ENCODE measurements at places on chromosomes 2 and 18. TPM values are rescaled to one million over a fixed set of nuclear protein-coding genes. Genes with fewer than 3 reads are reported as not detected.
A peak's percentile ranks its signal among the peaks of the same experiment; 100 is the strongest.

DNA sequence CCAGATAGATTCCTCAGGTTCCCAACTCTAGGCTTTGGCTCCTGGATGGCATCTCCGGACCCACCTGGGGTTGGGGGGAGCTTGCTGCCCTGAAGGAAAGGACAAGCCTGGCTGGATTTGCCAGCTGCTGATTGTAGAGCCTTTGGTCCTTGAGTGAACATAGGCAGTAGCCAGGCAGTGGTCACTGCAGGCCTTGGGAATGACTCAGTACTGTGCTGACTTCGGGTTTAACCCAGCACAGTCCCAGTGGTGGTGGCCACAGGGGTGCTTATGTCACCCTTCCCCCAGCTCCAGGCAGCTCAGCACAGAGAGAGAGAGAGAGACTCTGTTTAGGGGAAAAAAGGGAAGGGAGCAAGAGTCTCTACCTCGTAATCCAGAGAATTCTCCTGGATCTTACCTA is 27.7 kb upstream of the ACTR2 start:
- DNase-seq, result peak; percentile 76

GRCh38 chr2:190533968-190534309 is 583 bp downstream of the NEMP2 start:
- DNase-seq, result no peak

DNA sequence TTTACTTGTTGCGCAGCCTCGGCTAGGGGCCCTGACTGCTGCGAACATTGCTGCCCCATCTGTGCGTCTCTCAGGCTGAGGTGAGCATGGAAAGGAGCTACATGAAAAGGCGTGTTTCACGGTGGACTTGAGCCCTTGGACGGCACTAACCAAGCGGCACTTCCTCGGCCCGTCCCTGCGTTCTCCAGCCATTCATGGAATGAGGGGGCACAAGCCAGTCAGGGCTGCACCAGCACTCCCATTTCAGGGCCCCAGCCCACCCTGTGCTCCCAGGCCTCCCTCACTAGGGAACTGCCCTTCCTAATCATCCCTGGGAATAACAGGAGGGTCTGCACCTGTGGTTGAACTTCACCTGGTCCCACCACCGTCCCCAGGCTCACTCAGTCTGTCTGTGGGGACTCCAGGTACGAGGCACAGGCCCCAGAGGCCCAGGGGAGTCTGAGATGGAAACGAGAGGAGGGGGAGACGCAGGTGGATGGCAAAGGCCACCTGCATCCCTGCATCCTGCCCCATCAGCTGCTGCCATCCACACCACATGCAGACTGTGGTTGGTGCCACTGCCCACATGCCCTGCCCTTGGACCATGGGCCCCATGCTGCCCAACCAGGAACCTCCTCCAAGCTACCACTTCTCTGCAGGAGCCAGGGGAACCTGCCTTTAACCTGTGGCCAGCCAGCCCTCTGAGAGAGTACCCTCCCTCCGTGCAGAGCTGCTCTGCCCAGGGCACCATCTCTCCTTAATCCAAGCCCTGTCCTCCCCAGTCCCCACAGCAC is 99.7 kb downstream of the EIPR1 start:
- DNase-seq, result no peak

- DNase-seq, result no peak
Observed at GRCh38 chr2:197915548-197916265, 111.3 kb downstream of the PLCL1 start.

GRCh38 chr2:11896386-11896785 is 150.0 kb downstream of the LPIN1 start:
- DNase-seq, result no peak

DNA sequence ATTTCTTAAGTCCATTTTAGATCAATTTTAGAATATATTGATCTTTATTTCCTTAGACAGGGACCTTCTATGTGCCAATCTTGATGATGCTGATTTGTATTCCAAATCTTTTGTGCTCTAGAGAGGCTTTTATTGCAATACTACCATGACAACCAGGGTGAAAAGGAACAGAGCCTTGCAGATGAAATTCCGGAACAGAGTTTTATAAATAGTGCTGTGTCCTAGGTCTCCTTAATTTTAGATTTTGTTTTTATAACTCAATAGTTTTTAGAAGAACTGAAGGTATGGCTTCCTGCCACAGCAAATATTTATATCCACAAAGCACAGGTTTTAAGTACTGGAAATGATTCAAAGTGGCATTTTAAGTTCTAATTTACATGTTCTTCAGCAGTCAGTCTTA is 160.2 kb downstream of the PMAIP1 start:
- no peak for DNase-seq

GRCh38 chr2:181876614-181877063 is 14.9 kb upstream of the ITPRID2 start:
- DNase-seq, result peak; percentile 76

- DNase-seq, result no peak
Observed at GRCh38 chr18:13392029-13392750, 173.6 kb downstream of the LDLRAD4 start.

DNA sequence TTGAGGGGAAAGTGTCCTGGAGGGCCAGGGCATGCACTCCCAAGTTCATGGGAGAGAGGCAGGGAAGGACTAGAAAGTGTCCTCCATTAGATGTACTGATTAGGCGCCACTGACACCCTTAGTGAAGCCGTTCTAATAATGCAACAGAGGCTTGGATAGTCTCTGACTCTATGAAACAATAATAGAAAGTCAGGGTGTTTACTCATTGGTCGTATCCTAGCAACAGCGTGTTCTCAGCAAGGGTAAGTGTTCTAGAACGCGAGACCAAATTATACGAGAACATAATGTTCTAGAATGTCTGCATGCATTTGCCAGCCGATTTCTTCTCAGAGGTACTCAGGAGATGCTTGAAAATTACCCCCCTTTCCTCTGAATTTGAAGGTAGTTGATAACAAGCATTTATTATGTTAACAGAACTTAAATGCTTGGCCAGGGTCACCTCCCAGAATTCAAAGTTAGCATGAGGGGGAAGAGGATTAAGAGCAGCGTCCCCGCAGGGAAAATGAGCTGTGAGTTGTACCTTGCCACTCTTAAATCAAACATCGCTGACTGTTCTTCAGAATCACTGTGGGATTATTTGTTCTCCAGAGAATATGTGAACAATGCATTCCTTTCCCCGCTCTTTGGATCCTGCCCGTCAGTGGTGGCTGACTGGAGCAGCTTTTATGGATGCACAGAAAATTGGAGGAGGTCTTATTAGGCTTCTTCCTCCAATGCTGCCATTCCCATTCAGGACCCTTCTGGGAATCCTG is 33.7 kb upstream of the PDIA6 start:
- no peak for DNase-seq

- no peak for DNase-seq
Observed at GRCh38 chr18:47334966-47335365, 83.5 kb upstream of the SKOR2 start.

DNA sequence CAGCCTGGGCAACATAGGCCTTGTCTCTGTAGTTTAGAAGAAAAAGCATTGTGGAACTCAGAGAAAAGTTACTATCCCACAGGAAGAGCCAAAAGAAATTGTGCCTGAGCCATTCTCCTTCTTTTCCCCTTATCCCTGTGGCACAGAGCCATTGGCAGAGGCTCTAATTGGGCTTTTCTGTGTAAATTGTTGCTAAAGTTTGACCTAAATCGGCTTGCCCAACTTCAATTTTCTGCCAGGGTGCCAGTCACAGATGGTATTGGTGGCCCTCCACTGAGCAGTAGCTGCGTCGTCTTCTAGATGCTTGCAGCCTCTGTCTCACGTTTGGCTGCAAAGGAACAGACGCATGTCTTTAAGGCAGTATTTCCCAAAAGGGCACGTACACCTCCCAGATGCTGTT is 30.3 kb downstream of the ZNF532 start:
- no peak for DNase-seq

DNA sequence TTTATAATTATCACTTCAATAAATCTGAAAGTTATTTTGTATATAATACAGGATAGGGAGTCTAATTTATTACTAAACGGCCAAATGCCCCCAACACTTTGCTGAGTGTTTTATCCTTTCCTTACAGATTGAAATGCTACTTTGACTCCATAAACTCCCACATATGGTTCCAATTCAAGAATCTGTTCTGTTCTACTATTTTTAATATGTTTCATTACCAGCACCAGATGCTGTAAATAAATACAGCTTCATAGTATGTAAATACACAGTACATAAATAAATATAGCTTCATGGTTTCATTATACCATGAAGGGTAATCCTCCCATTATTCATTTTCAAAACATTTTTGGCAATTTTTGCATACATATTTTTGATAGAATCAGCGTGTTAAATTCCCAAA is 34.0 kb upstream of the MREG start:
- DNase-seq, result no peak

GRCh38 chr2:199977984-199978415 is 22.6 kb downstream of the MAIP1 start:
- DNase-seq, result peak; percentile 73

DNA sequence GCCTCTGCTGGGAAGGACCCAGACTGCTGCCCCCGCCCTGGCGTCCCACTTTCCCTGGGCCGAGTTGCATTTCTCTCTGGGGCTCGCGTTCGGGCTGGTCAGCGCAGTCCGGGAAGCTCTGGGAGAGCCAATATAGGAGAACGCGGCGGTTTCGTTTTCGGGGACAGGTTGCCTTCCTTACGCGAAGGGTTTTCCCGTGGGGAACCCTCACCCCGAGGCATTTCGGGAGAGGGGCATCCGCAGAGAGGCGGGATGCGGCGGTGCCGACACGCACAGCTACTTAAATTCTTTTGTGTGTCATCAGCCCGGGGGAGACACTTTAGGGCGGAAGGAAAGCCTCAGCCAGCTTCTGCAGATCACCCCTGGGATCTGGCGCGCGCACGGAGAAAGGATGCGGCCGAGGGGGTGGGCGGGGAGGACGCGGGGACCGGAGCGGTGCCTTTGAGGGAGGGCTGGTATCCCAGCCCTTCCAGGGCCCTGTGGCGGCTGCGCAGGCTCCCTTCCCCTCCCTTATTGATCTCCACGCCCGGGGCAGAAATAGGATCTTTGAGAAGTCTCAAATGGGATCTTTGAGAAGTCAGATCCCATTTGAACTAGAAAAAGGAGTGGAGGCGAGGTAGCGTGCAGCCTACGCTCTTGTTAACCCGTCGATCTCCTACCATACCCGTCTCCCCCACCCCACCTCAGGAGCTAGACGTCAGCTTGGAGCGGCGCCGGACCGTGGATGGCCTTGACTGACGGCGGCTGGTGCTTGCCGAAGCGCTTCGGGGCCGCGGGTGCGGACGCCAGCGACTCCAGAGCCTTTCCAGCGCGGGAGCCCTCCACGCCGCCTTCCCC is 1.2 kb downstream of the GATA6 start:
- peak; percentile 79 for DNase-seq

GRCh38 chr18:43484710-43485109 is 207.4 kb upstream of the SYT4 start:
- DNase-seq, result no peak

DNA sequence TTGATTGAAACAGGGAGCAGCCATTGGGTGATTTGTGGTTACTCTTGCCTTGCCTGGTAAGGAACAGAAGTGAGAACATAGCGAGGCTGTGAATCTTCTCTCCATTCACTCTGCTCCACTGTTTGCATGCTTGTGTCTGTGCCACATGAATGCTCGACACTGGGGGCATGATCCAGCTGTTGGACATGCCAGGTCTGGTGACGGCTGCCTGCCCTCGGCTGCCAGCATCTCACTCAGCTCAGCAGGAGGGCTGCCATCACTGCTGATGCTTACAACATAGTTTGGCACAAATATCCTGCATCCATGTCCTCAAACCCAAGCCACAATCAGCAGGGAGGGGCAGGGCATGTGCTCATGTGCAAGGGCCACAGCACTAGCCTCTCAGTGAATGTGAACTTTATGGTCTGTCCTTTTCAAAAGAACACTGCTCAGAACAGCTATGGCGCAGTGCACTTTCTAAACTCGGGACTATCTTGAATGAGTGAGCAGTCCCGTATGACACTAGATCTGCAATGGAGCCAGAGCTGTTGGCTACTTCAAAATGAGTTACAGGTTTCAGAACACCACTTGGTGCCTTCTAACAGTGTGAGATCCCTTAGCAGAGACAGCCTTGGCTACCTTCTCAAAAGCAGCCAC is 126.3 kb downstream of the NRP2 start:
- no peak for DNase-seq

DNA sequence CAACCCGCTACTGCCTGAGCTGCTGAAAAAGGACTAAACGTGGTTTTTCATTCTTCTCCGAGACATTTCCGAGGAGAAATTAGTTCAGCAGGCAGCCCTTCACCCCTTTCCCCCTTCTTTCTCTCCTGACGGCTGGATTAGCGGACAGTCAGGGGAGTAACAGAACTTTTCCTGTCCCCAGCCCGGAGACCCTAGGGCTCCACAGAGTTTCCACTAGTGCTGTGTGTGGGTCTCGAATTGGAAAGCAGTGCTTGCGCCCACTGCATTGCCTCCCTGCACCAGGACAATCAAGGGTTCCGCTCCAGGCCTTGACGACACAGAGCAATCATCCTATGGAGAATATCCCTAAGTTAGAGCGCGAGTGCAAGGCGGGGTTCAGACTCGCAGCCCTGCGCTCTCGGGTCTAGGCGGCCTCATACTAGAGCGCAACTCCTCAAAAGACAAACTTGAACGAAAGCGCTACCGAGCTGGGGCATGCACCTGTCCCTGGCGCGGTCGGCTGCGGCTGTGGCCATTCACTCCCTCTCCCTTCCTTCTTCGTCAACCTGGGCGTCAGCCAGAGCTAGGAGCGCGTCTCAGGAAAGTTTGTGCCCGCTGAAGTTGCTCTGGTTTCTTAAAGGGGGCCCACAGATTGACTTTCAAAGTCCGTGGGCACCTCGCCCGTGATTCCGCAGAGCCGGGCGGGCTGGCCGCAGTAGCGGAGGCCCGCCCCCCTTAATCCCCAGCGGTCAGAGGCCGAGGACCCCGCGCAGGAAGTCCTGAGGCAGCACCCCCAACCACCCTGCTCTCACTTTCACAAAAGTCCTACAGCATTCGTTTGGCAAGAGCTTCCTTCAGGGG is 801 bp downstream of the OSR1 start:
- DNase-seq, result peak; percentile 32

GRCh38 chr2:136005462-136006196 is 20.2 kb upstream of the DARS1 start:
- DNase-seq, result no peak

DNA sequence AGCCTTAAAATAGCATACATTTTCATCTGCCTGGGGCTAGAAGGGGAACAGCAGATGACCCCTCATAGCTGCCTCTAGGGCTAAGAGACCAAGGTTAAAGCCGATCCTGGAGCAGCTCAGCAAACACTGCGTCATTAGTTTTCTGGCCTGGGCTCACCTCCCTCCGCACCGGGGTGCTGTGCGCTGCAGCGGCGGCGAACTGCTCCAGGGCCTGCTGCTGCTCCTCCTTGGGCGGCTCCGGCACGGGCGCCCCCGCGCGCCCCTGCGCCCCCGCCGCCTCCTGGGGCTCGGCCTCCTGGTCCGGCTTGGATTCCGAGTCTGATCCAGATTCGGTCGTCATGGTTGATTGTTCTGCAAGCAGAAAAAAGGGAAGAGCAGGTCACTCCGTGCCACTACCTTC is 55.0 kb downstream of the EPB41L3 start:
- no peak for DNase-seq

ANKRD30B gene
- total RNA-seq, result 0.57 TPM

ACOXL gene
- total RNA-seq, result not detected

ICOS gene
- total RNA-seq, result not detected

CGREF1 gene
- 0.17 TPM for total RNA-seq

SCYGR7 gene
- total RNA-seq, result not detected

ANKRD62 gene
- total RNA-seq, result not detected

STAT1 gene
- 537 TPM for total RNA-seq

UNC50 gene
- 67.5 TPM for total RNA-seq
